ENCODE measurements at places on chromosomes 5 and 9. TPM values are rescaled to one million over a fixed set of nuclear protein-coding genes. Genes with fewer than 3 reads are reported as not detected.

Gene SLC6A19
- not detected for total RNA-seq

Gene ACSL6
- total RNA-seq = 1.6 TPM

Gene KCNN2
- total RNA-seq = 21.7 TPM

Gene GGTA1
- not detected for total RNA-seq

Gene CAMK4
- total RNA-seq = 6.3 TPM

Gene RETREG1
- total RNA-seq = 3.4 TPM

Gene CCIN
- not detected for total RNA-seq

Gene ENDOG
- total RNA-seq = 17.6 TPM

Gene ADGRD2
- 1.2 TPM for total RNA-seq

Gene LEAP2
- 1.0 TPM for total RNA-seq

Gene CARTPT
- not detected for total RNA-seq

Gene FAM221B
- not detected for total RNA-seq

Gene ADCY2
- total RNA-seq = 31.3 TPM

Gene GFRA3
- total RNA-seq = 1.8 TPM

GRCh38 chr5:160108124-160108523 is 11.1 kb downstream of the PWWP2A start:
- no peak overlapping the region for H3K27ac ChIP-seq
- DNase-seq = no peak
- H3K36me3 ChIP-seq = peaks cover 75% of the 10 kb centered on the region
- no peaks in the 10 kb centered on the region for H3K4me1 ChIP-seq
- H3K4me3 ChIP-seq = no peak overlapping the region

- no peak for DNase-seq
- H3K36me3 ChIP-seq = no peaks in the 10 kb centered on the region
- H3K27me3 ChIP-seq = no peaks in the 10 kb centered on the region
Measured at GRCh38 chr9:133738640-133739225, 581 bp upstream of the SARDH start.

DNA sequence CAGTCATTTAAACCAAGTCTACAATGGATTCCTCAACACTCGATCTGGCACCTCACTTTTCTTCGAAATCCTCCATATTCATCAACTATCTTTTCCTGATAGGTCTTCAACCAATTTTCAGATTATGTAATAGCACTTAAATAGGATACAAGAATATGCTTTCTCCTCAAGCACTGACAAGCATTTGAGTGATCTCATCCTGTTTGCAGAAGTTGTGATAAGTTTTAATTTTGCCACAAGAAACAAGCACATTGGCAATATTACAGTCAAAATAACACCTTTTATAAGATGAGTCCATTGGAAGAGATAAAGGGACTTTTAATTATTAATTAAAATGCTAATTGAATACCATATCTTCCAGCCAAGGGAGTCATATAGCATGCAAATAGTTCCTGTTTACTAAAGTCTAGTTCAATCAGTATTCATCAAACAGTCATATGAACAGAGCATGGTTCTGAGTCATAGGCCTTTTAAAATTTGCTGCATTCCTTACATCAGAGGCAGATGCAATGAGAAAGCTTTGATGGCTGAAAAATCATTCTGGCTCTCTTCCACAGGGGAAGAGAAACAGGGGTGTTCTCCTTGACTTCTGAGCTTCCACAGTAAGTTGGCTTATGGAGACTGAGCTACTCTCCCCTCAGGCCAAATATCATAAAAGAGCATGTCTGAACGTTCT is 32.7 kb upstream of the ZCCHC9 start:
- H3K4me1 ChIP-seq = peaks cover 4% of the 10 kb centered on the region
- H3K36me3 ChIP-seq = no peaks in the 10 kb centered on the region
- H3K27ac ChIP-seq = no peak overlapping the region
- no peak overlapping the region for H3K4me3 ChIP-seq
- H3K27me3 ChIP-seq = no peaks in the 10 kb centered on the region

DNA sequence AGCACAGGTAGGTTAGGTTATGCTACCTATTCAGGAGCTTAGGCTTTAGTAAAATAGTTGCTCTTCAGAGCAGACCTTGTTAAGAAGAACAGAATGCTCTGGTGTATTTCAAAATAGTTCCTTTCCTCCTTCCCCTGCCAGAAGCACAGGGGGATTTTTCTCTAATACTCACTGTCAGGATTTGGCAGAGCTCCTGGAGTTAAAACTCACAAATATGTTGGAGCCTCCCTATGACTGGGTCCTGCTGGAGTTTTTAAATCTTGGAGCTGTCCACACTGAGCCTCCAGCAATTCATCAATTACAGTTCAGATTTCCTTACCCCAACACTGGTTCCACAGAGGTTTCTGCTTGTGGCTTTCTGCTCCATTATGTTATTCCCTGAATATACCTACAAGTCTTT is 1233.8 kb upstream of the WWC1 start:
- H3K27me3 ChIP-seq = no peaks in the 10 kb centered on the region
- H3K4me3 ChIP-seq = no peak overlapping the region
- no peak for DNase-seq
- no peaks in the 10 kb centered on the region for H3K4me1 ChIP-seq
- no peaks in the 10 kb centered on the region for H3K36me3 ChIP-seq

GRCh38 chr5:25255128-25255527 is 610.4 kb upstream of the CDH10 start:
- no peak for DNase-seq
- H3K4me3 ChIP-seq = no peak overlapping the region
- H3K27me3 ChIP-seq = no peaks in the 10 kb centered on the region
- H3K4me1 ChIP-seq = no peaks in the 10 kb centered on the region
- no peaks in the 10 kb centered on the region for H3K36me3 ChIP-seq

GRCh38 chr5:176789873-176790615 is 20.3 kb upstream of the UNC5A start:
- peaks cover 5% of the 10 kb centered on the region for H3K4me1 ChIP-seq
- H3K36me3 ChIP-seq = no peaks in the 10 kb centered on the region
- no peaks in the 10 kb centered on the region for H3K27me3 ChIP-seq
- no peak overlapping the region for H3K4me3 ChIP-seq
- no peak overlapping the region for H3K27ac ChIP-seq

DNA sequence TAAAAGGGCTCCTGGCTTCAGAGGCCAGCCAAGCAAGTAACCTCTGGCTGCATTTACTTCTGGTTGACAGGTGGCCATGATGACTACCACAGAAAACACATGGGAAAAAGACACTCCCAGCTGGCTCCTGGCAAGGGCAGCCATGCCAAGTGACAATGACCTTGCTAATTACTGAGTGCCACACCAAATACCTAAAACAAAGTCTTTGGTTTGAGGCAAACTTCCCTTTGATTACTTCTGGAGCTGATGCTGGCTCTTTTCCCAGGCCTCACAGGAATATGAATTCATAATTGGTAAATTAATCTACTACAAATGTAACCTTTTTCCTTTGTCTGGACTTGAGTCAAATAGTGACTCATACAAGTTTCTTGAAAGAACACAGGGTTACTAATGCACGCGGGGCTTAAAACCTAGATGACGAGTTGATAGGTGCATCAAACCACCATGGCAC is 61.0 kb downstream of the LPAR1 start:
- DNase-seq = no peak
- H3K27ac ChIP-seq = no peak overlapping the region
- no peaks in the 10 kb centered on the region for H3K36me3 ChIP-seq
- H3K4me1 ChIP-seq = no peaks in the 10 kb centered on the region
- H3K27me3 ChIP-seq = no peaks in the 10 kb centered on the region

GRCh38 chr5:10607023-10607665 is 43.3 kb downstream of the ANKRD33B start:
- H3K4me3 ChIP-seq = peak overlapping the region; percentile 31
- H3K27me3 ChIP-seq = no peaks in the 10 kb centered on the region
- H3K27ac ChIP-seq = no peak overlapping the region
- DNase-seq = peak; percentile 72

DNA sequence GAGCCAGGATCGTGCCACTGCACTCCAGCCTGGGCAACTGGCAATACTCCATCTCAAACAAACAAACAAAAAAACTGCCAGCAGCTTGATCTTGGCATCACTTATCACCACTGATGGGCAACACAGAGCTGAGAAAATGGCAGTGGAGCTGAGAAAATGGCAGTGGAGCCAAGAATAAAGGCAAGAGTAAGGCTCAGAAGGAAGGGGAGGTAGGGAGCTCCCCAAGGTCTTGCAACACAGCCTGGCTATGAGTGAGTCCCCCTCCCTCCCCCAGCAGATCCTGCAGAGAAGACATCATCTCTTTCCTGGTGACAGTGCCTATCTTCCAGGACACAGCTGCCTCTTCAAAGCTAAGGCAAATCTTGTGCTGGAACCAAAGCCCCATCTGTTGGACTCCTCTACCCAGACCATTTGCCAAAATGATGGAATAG is 70.3 kb downstream of the UGCG start:
- no peaks in the 10 kb centered on the region for H3K36me3 ChIP-seq
- H3K4me3 ChIP-seq = no peak overlapping the region
- no peak overlapping the region for H3K27ac ChIP-seq

DNA sequence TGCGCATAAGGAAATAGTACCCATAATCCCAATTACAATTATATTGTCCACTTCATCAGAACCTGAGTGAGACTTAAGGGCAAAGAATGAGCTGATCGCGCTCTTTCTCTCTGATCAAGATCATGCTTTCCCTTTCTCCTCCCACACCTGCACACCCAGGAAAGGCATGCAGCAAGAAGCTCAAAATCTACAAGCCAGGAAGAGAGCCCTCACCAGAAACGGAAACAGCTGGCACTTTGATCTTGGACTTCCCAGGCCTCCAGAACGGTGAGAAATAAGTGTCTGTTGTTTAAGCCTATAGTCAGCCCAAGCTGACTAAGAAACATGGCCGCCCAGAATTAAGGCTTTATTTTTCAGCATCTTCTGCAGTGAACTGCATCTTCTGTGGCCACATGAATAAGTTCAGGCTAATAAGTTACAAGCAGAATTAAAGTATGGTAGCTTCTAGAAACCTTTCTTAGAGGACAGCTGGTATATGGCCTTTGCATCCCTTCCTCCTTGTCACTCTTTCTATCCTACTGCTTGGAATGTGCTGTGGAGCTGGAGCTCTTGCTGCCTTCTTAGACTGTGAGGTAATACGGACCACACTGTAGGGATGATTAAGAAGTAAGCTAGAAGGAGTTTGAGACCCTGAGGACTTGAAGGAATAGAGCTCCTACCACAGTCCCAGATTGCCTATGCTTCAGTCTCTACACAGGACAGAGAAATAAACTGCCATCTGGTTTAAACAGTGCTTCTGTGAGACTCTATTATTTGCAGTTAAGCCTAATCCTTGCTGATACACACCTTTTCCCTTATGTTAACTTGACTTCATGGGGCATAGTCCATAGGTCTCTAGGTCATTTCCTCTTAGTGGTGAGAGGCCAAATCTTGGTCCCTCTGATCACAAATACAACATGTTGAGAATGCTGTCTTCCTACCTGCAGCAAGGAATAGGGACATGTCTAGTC is 17.2 kb downstream of the OR2S2 start:
- no peaks in the 10 kb centered on the region for H3K36me3 ChIP-seq
- H3K4me1 ChIP-seq = peaks cover 3% of the 10 kb centered on the region
- H3K4me3 ChIP-seq = no peak overlapping the region
- DNase-seq = no peak
- H3K27ac ChIP-seq = no peak overlapping the region

DNA sequence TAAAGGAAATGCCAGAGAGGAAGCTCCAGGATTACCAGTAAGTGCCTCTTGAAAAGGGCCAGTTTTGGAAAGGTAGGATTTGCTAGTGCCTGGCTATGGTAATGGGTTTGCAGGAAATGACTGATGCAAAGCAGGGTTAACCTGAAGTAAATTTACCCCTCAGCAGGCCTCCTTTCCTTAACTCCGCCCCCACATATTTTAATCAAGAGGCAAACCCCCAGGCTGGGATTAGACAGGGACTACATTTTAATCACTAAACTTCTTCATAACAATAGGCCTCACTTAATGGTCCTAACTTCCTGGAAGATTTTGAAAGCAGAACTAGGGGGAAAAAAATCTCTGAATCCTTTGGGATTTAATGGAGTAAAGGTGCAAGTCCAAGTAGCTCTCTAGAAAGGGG is 10.2 kb upstream of the SLC1A3 start:
- H3K27me3 ChIP-seq = no peaks in the 10 kb centered on the region
- H3K4me1 ChIP-seq = peaks cover 5% of the 10 kb centered on the region
- peak overlapping the region; percentile 30 for H3K27ac ChIP-seq
- peak; percentile 61 for DNase-seq

GRCh38 chr5:154541553-154541952 is 63.5 kb upstream of the HAND1 start:
- no peak overlapping the region for H3K4me3 ChIP-seq
- H3K27me3 ChIP-seq = no peaks in the 10 kb centered on the region
- no peaks in the 10 kb centered on the region for H3K36me3 ChIP-seq

DNA sequence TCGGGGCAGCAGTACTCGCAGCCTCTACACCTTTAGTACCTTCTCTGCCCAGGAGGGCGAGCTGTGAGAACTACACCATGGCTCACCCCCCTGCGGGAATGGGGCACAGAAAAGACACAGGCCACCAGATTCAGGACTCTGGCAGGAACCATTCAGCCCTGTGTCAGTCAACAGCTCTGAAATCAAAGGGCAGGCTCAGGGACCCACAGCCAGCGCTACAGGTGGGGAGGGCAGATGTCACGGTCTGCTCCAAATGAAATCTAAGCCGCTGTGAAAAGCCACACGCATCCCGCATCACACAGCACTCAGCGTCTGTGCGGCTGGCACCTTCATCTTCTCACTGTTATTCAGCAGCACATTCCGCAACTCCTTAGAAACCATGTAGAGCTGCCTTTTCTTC is 27.9 kb downstream of the NSUN2 start:
- no peak overlapping the region for H3K4me3 ChIP-seq
- peaks cover 99% of the 10 kb centered on the region for H3K36me3 ChIP-seq
- no peak overlapping the region for H3K27ac ChIP-seq
- H3K27me3 ChIP-seq = no peaks in the 10 kb centered on the region

- no peaks in the 10 kb centered on the region for H3K36me3 ChIP-seq
- H3K27ac ChIP-seq = no peak overlapping the region
- DNase-seq = no peak
- peaks cover 2% of the 10 kb centered on the region for H3K4me1 ChIP-seq
- no peaks in the 10 kb centered on the region for H3K27me3 ChIP-seq
- H3K4me3 ChIP-seq = no peak overlapping the region
Measured at GRCh38 chr9:18477121-18477660, 3.2 kb downstream of the ADAMTSL1 start.

DNA sequence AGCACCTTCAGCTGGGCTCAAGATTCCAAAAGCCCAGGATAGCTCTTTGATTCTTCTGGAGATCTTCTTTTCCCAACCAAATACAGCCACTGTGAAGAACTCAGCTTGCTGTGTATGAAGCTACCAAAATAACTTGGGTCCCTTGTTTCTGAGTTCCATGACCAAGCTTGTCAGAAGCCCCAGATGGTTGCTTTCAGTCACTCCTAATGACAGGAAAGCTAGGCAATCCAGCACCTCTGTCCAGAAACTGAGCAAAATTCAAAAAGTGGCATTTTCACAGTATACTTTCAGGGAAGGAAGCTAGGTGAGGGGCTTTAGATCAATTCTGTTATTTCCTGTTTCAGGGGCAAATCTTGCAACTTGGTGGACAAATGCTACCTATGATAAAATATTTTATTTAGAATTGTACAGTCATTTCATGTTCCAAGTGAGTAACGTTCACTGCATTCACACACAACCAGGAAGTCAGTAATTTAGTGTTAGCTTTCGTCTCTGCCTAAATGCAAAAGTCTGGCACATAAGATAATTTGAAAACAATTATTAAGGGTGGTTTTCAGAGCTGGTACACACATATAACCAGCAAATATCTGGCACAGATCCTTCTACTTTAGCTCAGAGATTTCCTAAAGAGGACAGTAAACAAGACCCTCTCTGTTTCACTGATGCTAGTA is 330.1 kb downstream of the GLIS3 start:
- no peaks in the 10 kb centered on the region for H3K27me3 ChIP-seq
- H3K4me1 ChIP-seq = no peaks in the 10 kb centered on the region
- peaks cover 8% of the 10 kb centered on the region for H3K36me3 ChIP-seq
- H3K4me3 ChIP-seq = no peak overlapping the region
- DNase-seq = no peak
- no peak overlapping the region for H3K27ac ChIP-seq

Data from H9 (cell line).